Inflammatory macrophage treated with lipopolysaccharide for 1 hour (primary cell): ENCODE measurements at places on chromosomes 7 and 10.

DNA sequence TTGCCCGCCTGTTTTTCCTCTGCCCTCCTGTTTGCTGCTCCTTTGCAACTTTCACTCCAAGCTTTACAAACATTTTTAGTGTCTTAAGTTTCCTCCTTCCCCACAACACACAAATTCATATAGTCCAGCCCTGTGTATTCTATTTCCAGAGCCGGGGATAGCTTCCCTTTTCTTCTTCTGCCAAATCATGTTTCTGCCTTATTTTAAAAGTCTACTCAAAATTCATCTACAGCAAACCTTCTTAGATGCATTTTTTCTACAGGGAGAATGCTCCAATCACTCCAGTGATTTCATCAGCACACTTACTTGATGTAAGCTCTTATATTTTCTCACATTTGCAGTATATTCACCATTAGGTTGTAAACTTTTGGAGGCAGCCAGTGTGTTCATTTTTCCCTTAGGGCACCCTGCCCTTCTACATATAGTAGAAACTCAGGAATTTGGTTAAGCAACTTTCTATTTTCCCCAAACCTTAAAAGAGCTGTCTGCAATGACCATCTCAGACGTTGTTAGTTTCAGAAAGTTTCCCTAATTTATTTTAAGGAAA, 12.4 kb upstream of the ACTA2 start:
- DNase-seq = no peak

- DNase-seq = no peak
Measured at GRCh38 chr10:131938681-131939080, 37.9 kb downstream of the PPP2R2D start.

- DNase-seq = no peak
Measured at GRCh38 chr7:80263333-80263732, 128.7 kb downstream of the GNAI1 start.

DNA sequence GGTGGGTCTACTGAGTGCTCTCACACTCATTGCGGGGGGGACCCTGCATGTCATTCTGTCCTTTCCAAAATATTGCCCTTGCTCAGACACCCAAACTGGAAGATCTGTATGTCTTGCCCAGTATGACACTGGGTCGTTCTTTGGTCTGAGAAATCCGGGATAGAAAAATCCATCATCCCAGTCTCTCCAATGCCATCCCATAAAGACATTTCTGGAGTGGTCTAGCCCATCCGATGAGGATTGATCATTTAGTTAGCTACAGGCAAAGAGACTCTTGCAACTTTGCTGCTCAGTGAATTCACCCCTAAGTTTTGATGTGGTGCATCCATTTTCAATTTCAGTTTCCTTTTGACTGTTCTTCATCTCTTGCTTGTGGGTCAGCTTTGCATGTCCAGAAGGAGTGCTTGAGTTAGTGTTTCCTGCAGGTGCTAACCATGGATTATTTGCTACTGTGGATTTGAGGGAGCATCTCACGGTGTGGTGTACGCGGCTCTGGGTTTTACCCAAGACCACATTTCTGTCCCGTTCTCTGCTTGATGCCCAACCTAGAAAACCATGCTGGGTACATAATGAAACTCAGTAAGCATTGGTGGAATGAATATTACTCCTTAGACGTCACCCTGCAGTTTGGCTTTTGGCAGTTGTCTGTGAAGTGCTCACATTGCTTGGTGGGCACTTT, 247.0 kb upstream of the MKI67 start:
- no peak for DNase-seq

- no peak for DNase-seq
Measured at GRCh38 chr7:12692035-12692434, 4.6 kb downstream of the ARL4A start.

GRCh38 chr7:74099031-74099430, 15.4 kb downstream of the LIMK1 start:
- no peak for DNase-seq

DNA sequence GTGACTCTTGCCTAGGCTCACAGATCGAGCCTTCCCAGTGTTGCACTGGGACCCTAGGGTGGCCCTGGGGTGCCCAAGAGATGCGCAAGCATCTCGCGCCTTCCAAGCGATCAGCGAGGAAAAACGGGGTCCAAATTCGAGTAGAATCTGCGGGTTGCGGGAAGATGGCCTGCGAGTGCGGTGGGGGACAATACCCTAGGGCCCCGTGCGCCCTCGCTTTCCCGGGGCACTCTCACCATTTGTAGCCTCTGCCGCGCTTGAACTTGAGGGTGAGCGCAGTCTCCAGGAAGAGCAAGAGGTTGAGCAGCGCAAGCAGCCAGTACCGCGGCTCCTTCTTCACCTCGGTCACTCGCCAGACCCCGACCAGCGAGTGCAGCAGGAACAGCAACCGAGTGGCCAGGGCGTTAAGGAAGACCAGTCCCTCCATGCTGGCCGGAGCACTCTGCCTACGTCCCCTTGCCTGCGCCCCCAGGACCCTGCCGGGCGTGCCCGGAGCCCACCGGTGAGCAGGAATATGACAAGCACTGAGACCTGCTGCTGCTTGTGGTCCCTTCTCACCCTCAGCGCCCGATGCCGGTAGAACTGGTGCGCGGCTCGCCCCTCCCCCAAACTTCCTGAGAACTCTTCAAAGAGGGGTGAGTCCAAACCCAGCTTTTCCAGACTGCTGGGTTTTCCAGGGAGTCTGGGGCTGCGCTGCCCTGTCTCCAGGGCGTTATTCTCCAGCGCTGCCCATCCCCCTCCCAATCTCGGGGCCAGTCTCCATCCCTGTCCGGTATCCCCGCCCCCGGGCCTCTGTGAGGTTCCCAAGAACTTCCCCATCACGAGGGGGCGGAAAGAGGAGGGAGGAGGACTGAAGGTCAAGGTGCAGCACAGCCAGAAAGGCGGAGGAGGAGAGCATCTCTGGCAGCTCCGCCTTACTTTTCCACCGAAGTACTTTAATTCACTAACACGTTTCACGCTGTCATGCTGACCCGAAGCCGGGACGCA, at the start of gene TMEM26:
TMEM26 (minus strand) TSS at position 727 of the 987 bp plus-strand sequence; CDS start at position 427, 300 bp downstream.
- DNase-seq = no peak

- no peak for DNase-seq
Measured at GRCh38 chr7:18550574-18550973, 55.0 kb downstream of the HDAC9 start.

DNA sequence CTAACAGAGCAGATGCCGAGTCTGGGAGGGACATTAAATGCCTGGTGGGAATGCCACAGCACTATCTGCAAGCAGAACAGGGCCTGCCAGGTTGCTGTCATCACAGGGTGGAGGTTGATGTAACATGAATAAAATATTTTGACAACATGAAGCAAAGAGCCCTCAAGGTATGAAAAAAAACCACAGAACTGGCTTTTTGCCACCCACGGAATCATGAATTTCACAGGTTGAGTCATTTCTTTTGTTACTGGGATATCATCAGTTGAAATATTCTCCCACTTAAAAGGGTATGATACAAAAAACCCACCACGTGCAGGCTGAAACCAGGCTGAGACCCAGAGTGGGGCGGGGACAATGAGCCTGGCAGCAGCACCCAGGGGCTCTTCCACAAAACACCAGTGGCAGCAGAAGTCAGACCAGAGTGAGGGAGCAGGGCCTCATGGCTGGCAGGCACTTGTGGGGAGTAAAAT, 220.1 kb downstream of the TNS3 start:
- no peak for DNase-seq

DNA sequence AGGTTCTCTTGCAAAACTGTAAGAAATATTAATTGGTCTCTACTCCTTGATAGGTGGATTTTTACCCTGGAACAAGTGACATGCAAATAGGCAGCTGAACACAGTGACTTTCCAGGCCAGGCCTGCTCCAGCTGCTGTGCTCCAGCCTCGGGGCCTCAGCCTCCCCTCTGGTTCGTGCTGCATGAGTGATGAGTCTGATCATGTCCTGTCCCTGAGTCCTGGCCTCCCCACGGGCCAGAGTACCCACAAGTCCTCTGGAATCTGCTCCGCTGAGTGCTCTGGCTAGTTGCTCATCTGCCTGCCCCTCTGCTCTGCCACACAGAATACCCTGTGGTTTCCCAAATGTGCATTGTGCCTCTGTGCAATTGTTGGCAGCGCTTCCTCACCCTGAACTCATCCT, 80.1 kb upstream of the PDZD8 start:
- DNase-seq = no peak

DNA sequence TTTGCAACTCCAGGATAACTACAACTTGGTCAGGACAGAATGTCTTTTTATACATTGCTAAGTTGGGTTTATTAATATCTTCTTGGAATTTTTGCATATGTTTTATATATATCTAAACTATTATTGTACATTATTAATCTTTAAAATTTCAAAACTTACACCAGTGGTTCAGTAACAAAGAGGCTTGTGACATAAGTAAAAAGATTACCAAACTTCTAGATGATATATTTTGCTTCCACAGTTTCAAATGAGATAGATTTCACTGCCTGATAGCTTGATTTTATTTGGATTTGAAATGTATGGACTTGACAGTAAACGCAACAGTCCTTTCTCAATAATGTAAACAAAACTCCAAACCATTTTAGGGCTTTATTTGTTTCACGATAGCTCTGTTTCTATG, 701.2 kb upstream of the IGFBP3 start:
- no peak for DNase-seq

DNA sequence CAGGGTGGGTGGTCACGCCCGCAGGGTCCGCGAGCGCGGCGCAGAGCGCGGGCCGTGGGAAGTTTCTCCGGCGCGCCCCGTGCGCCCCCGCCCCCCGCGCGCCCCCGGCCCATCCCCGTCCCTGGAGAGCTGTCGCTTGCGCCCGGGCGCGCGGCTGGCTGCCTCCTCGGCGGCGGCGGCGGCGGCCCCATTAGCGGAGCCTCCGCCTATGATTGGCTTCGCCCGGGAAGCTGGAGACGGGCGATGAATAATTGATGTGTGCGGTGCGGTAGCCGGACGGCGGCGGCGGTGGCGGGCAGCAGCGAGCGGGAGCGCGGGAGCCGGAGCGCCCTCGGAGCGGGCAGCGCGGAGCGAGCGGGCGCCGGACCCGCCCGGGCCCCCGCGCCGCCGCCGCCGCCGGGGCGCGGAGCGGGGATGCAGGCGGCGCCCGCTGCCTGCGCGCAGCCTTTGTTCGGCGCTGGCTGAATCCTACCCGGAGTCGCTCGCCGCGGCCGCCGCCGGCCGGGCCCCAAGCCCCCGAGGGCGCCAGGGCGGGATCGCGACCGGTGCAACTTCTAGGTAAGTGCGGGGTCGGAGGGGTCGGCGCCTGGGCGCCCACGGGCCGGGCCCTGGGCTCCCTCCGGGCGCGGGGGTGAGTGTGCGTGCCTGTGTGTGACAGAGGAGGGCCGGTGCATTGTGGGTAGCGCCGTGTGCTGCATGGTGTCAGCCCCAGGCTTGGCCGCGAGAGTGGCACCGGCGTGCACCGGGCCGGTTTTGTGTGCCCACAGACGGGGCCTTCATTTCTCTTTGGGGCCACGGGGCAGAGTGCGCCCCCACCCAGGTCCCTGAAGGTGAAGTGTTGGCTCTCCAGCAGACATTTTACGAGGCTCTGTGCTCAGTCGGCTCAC, 103.8 kb upstream of the PPIF start:
- DNase-seq = no peak

GRCh38 chr7:77657427-77658224, 38.6 kb upstream of the RSBN1L start:
- peak; percentile 55 for DNase-seq
